Upper lobe of left lung (tissue), 6 donors: ENCODE measurements at places on chromosomes 7 and 10. TPM values are rescaled to one million over a fixed set of nuclear protein-coding genes. Genes with fewer than 3 reads are reported as not detected.

STARD3NL gene
- 45.2 TPM for total RNA-seq

CYP3A5 gene
- total RNA-seq = 15.3 TPM

SLC16A9 gene
- total RNA-seq = not detected

CALU gene
- 111 TPM for total RNA-seq

CALHM3 gene
- total RNA-seq = not detected

AOAH gene
- total RNA-seq = 33.5 TPM

ATRNL1 gene
- total RNA-seq = 0.31 TPM

FXYD4 gene
- total RNA-seq = not detected

VWC2 gene
- total RNA-seq = not detected

A1CF gene
- not detected for total RNA-seq

DNA sequence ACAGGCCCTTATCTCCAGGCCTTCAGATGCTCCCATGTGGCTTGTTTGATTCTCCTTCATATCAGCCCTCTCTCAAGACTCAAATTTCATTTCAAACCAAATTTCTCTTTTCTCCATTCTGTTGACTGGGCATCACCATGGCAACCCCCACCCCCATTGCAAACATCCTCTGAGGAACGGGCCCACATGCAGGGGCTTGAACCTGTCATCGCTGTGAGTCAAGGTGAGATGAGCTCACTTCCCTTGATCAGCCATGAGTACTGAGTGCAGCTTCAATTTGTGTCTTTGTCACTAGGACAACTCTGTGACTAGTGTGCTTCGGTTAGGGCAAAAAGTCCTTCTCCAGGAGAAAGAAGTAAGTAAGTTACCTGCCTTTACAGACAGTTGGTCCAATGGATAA, 41.9 kb downstream of the CALML3 start:
- no peak for DNase-seq

- DNase-seq = no peak
These were observed 26.9 kb downstream of the NYAP1 start for GRCh38 chr7:100510437-100511239.

DNA sequence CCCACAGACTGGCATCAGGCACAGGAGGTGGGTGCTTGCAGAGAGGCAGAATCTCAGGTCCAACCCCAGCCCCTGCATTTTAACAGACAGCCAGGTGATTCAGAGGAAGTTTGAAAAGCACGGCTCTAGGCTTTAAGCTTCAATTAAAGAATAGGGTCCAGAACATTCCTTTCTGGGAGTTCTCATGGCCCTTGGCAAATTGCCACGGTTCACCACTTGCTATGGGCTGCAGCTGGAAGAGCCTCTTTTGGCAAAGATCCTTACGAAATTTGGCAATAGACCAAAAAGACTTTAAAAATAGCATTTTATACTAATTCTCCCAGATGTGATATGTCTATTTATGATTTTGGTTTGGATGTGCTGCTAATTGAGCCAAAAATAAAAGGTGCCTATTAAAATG, 148.1 kb downstream of the ITGA8 start:
- no peak for DNase-seq

GRCh38 chr10:103466734-103467133, 8.0 kb upstream of the CALHM1 start:
- DNase-seq = no peak

- no peak for DNase-seq
These were observed 31.3 kb downstream of the THNSL1 start for GRCh38 chr10:25047591-25048301.

DNA sequence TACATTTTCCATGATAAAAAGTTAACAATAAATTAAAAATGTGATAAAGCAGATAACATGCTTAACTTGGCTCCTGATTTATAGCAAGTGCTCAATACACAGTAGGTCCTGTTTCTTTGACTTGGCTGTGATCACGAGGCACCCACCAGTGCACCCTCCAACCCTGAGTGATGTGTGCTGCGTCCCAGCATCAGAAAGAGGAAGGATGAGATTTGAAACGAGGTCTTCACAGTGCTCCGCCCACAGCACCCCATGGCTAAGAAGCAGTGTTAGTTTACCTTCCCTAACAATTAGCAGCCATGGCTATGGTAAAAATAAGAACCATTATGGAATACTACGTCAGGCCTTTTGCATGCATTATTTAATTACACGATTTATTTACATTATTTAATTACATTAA, 292.0 kb upstream of the ZMIZ1 start:
- DNase-seq = no peak

DNA sequence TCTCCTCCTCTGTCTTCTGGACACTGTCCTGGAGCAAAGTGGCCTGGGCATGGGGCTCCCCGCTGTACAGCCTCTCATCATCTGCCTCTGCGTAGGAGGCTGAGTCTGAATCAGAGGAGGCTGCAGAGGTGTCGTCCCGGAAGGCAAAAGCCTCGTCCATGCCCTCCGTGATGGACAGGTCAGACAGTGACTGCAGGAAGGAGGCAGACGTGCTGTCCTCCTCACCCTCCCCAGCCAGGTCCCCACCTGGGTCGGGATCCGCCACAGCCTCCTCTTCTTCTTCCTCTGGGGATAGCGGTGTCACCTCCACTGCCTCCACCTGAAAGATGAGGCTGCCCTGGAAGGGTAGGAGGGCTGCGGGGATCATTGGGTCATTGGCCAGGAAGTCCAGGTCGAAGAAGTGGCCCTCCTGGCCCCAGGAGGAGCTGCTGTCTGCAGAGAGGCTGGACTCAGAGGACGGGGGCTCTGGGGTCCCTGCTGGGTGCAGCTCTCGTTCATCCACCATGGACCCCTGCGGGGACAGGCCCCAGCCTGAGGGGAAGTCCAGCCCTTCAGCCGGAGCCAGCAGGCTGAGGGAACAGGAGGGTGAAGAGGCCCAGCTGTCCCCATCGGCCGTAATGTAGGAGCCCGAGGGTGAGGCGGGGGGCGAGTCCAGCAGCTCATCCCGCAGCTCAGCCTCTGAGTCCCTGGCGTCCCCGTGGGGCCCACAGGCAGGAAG, 3.7 kb downstream of the NACAD start:
- DNase-seq = no peak

DNA sequence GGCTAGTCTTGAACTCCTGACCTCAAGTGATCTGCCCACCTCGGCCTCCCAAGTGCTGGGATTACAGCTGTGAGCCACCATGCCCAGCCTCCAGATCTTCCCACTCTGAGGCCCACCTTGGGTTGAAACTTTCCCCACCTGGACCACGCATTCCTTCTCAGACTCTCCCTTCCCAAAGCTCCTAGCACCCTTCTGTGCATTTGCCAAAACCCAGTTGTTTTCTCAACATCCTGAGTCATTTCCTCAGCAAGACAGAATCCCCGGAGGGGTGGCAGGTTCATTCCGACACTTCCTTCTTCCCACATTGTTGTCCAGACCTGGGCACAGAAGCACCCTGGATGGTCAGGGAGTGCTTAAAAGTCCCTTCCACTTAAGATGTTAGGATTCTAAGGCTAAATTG, 28.9 kb downstream of the BAG3 start:
- peak; percentile 57 for DNase-seq

GRCh38 chr7:84668116-84668515, 473.5 kb upstream of the SEMA3A start:
- DNase-seq = no peak

DNA sequence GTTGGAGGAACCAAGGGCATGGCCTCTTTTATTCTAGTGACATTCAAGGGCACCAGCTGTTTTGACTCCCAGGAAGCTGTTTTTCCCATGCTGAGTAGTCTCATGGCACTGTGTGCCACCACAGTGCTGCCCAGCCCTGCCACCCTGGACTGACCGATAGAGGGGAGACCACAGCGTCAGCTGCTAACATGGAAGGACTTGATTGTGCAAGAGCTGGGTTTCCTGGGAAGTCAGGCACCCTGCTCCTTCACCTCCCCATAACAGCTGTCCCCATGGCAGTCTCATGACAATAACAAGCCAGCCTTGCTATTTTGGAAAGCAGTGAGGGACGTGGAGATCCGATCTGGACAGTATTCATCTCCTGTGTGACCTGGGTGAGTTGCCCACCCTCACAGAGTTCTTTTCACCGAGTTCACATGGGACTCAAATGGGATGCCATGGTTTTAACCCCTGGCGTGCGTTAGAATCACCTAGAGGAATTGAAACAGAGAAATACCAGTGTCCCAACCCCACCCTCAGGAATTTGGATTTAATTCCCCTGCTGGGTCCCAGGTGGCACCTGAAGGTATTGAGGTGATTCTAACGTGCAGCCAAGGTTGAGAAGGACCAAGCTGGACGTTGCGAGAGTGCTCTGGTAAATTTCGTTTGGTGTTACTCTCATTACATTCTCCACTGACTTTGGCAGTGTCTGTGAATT, 174.8 kb downstream of the CELF2 start:
- DNase-seq = peak; percentile 18
